ENCODE measurements at places on chromosomes 2 and 18.

- no peak for DNase-seq
These were observed 38.7 kb downstream of the SCG2 start for GRCh38 chr2:223563462-223563861.

GRCh38 chr2:9944330-9944758, 7.1 kb upstream of the GRHL1 start:
- DNase-seq: no peak

GRCh38 chr18:58632552-58632951, 3.7 kb upstream of the ALPK2 start:
- no peak for DNase-seq

DNA sequence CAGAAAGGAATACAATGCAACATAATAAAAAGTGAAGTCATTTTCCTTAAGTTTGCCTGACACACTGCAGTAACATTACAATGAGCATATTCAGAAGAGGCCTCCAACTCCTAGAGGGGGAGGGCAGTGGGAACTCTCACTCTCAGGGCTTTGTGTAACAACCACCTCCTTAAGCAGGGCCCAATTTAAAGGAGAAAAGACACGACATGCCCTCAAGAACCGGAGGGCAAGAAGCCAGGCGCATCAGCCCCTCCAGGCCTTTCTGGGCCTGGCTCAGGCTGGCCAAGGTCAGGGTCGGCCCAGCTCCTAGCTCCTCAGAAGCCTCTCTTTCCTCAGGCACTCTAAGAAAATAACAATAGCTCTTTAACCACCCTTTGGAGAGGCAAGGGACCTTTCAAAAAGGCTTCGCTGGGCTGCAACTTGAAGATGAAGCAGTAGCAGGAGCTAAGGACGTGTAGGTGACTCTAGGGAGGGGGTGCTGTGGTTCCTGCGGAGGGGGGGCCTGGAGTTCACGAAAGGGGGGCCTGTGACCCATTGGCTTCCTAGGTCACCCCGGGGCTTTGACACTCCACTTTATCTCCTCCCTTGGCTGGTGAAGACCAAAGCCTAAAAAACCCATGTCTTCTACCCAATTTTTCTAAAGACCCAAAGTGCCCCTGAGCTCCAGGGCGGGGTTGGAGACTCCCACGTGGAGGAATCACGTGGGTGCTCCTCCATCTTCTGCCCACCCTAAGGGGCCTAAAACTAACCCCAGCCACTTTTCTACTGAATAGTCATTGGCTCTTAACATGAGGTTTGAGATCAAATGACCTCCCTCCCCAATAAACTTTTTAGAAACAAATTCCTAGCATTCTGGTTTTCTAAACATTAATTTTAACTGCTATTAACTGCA, 13.3 kb downstream of the SERTAD2 start:
- no peak for DNase-seq

GRCh38 chr2:209387389-209387788, 36.5 kb upstream of the MAP2 start:
- DNase-seq: no peak

GRCh38 chr2:146438246-146438645, 1406.6 kb upstream of the ACVR2A start:
- DNase-seq: no peak

DNA sequence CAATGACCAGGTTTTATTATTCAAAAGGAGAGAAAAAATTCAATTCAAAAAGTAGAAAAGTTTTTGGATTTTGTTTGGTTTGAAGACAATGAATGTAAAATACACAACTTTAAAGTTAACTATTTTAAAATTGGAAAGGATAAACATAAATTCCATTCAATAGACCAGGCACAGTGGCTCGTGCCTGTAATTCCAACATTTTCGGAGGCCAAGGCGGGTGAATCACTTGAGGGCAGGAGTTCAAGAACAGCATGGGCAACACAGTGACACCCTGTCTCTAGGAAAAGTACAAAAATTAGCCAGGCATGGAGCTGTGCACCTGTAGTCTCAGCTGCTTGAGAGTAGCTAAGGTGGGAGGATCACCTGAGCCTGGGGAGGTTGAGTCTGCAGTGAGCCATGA, 54.7 kb downstream of the SCN9A start:
- DNase-seq: no peak

DNA sequence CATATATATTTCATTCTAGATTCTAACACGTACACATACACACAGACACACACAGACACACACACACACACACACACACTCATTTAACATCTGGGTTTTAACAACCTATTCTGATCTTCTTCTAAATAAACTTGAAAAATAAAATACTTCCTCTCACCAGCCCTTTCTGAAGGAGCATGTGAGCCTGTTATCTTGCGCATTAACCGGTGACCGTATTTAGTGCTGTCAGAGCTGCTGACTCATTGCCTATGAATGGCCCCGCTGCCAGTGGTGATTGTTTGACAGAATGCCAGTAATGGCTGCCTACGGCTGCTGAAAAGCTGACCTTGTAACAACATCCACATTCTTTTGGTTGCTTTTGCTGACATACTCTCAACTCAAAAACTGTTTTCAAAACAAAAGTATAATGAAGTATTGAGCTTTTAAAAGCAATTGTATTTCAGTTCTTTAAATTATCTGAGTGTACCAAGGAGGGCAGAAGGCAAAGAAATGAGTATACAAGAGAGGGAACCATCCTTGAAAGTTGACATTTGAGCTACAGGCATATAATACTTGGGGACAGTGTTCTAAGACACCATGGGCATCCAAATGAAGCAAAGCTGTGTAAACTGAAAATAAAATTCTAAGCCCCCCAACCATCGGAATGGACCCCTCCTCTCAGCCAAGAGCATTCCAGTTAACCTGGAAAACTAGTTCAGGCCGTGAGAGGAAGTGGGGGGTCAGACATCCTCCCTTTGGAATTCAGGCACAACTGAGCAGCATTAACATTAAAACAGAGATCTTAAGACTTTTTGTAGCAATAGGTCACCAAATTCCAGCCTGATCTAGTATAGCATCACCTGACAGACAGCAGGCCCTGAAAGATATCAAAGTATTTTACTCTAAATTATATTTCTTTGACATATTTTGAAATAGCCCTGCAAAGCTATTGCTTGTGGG, 50.2 kb upstream of the DTNA start:
- no peak for DNase-seq

GRCh38 chr2:188235364-188235763, 56.3 kb upstream of the GULP1 start:
- DNase-seq: no peak

- no peak for DNase-seq
These were observed 11.6 kb downstream of the GLI2 start for GRCh38 chr2:120747281-120747680.

Measured in chondrocyte (in vitro differentiated cells).